Renal cortex interstitium (tissue), 15 donors: ENCODE measurements at places on chromosomes 16 and 17. TPM values are rescaled to one million over a fixed set of nuclear protein-coding genes. Genes with fewer than 3 reads are reported as not detected.

GRCh38 chr16:55534756-55535155, 25.9 kb downstream of the LPCAT2 start:
- DNase-seq = no peak

- DNase-seq = no peak
Measured at GRCh38 chr16:67151431-67152097, 766 bp upstream of the B3GNT9 start.

- no peak for DNase-seq
Measured at GRCh38 chr16:20844588-20844987, 38.3 kb downstream of the REXO5 start.

GRCh38 chr17:6913608-6914443, 82.0 kb upstream of the ALOX12 start:
- peak; percentile 45 for DNase-seq

- no peak for DNase-seq
Measured at GRCh38 chr17:64603987-64604386, 58.1 kb downstream of the SMURF2 start.

- no peak for DNase-seq
Measured at GRCh38 chr16:20866145-20866772, 33.9 kb downstream of the DCUN1D3 start.

GRCh38 chr16:27627136-27627535, 77.2 kb downstream of the KATNIP start:
- DNase-seq = no peak

DNA sequence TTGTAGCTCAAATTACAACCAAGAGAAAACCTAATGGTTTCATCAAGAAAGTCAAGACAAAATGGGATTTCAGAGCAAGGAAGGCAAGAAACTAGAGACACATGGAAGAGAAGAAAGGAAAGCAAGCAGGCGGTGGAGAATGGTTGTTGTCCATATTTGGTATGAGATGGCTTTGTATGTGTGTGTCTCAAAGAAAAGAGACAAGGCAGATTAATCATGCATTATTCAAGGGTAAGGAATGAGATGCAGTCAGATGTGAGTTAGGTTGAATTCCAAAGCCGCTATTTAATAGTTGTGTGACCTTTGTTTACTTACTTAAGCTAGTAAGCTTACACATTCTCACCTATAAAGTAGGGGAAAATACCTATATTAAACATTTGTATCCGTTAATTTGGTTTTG, 1029.6 kb downstream of the CDH11 start:
- no peak for DNase-seq

GRCh38 chr17:64230791-64231408, 32.2 kb downstream of the TEX2 start:
- DNase-seq = no peak

- no peak for DNase-seq
Measured at GRCh38 chr17:8188263-8188839, 1.6 kb downstream of the BORCS6 start.

- no peak for DNase-seq
Measured at GRCh38 chr16:735982-736453, 4.8 kb downstream of the CIAO3 start.

- peak; percentile 59 for DNase-seq
Measured at GRCh38 chr17:44219108-44219615, 313 bp downstream of the UBTF start.

- DNase-seq = no peak
Measured at GRCh38 chr17:13953841-13954240, 115.5 kb upstream of the COX10 start.

- no peak for DNase-seq
Measured at GRCh38 chr17:14755002-14755401, 454.1 kb downstream of the HS3ST3B1 start.

DNA sequence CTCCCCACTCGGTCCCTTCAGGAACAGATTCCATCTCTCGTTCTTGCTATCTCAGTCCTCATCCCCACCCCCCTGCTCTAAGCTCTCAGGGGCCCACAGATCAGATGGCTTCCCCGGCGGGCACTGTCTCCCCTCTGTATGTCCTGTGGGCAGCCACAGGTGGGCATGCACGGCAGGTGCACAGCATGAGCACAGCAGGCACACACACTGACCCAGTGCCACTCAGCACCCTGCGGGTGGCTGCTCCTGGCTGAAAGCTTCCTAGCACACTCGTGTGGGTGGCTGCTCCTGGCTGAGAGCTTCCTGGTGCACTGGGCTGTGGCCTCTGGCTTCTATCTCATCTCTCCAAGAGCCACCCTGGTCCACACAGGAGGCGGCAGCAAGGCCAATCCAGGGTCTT, 44.5 kb upstream of the SMIM36 start:
- no peak for DNase-seq

DNA sequence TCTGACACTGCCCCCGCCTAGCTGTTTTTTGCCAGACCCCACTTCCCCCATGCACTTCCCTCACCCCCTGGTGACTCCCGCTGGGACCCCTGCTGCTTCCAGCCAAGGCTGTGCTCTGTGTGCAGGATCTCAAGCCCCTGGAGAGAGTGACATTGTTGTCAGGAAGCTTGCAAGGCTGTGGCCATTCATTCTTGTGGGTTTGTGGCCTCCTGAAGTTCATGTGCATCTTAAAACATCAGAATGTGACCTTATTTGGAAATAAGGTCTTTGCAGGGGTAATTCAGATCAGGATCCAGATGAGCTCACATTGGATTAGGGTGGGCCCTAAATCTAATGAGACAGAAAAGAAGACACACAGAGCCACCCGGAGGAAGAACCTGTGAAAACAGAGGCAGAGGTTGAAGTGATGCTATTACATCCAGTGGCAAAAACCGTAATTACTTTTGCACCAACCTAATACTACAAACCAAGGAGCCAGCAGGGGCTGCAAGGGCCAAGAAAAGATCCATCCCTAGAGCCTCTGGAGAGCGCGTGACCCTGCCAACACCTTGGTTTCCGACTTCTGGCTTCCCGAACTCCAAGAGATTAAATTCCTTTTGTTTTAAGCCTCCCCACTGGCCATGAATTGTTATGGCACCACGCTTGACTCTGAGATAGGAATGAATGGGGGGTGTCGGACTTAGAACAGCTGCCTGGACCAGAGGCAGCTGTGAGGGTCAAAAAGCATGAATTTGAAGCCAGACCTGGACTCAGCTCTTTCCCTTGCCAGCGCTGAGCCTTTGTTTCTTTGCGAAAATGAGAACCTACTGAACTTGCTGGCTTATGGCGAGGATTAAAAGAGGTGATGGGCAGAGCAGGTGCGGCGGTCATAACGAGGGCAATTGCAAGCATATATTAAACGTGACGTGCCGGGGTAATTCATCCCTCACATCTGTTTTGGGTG, 75.5 kb downstream of the BMERB1 start:
- no peak for DNase-seq

GRCh38 chr17:82794781-82795482, 43.1 kb downstream of the TBCD start:
- no peak for DNase-seq

DNA sequence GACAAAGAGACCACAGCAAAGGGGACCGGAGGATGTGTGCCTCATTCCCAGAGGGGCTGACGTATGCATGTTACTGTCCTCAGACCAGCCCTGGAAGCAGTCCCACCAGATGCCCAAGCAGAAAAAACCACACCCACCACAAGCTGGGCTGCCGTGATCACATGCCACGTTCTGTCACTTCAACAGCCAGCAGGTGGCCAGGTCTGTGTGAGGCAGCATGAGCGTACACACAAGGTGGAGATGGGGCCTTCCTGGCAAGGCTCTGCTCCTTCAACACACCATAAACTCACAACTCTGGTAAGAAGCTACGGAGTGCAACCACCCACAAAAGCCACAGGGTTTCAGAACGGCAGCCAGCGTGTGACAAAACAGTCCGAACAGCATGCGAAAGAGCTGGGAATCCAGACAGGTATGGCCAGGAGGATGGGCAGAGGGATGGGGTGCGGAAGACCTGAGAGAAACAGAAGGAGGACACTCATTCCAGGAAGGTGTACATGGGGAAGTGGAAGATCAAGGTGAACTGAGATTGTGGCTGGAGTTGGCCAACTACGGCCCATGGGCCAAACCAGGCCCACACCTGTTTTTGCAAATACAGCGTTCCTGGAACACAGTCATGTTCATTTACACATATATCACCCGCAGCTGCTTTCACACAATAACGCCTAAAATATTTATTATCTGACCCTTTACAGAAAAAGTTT, 27.9 kb downstream of the MBTPS1 start:
- no peak for DNase-seq

GRCh38 chr16:59039066-59039720, 305.1 kb upstream of the GOT2 start:
- no peak for DNase-seq

DNA sequence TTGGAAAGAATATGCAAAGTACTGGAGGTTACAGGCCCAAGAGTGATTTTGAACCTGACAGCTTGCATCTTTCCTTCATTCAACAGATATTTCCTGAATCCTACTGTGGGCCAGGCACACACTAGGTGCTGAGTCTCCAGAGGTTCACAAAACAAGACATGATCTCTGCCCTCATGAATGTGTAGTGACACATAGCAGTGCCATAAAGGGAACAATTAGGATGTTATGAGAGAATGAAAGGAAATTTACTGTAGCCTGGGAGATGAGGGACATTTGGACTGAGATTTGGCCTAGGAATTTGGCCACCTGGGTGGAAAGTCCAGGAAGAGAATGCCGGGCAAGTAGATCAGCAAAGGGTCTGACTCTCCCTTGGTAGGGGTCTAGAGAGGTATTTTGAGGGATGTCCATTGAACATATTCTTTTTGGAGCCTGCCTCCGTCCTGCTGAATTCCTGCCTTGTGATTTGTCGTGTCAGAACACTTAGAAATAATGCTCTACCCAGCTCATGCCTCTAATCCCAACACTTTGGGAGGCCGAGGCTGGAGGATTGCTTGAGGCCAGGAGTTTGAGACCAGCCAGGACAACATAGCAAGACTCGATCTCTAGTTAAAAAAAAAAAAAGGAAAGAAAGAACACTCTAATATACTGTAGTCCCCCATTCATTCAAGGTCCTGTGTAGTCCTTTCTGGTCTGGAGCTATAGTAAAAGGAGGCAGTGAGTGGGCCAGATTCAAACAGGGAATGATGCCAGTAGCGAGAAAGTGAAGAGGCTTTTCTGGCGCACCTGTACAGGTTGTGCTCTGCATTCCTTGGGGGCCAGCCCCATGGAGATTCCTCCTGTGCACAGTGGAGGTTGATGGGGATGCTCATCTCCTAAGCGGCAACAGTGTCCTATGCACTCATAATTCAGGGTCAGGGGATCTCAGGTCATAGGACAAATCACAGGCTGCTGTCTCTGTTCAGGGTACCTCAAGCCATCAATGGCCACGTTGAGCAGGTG, 90.6 kb upstream of the CLEC18A start:
- DNase-seq = no peak

DNA sequence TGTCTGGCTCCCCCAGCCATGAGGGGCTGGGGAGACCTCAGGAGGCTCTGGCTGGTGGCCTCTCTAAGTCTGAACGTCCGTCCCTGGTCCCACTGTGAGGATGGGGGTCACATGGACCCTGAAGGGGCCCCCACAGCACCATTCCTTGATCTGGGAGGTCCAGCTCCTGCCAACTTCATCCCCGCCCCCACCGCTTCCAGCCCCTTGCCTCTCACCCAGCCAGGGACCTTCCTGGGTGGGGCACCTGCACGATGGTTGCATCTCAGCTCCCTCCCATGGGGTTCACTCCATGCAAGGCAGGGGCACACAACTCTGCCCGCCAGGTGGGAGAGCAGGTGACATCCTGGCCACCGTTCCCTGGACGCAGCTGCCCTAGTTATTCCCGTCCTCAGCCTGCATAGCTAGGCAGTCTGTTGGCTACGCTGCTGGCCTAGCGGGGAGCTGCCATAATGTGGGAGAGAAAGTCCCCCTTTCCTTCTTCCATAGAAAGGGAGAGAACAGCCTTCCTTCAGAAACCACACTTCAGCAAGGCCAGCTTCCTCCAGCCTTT, 217.9 kb upstream of the RPL38 start:
- DNase-seq = no peak

DNA sequence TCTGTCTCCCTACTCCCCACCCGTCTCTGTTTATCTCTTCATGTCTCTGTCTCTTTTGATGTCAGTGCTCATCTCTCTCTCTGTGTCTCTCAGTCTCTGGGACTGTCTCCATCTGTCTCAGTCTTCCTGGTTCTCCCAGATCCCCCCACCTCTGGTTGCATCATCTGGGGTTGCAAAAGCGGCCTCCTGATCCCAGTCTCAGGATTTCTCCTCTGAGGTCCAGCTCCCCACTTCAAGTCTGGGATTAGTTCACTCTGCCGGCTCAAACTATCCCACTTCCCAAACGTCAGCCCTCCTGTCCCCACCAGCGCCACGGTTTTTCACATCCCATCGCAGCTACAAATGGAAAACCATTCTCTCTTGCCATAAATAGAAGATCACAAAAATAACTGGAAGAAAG, 9.0 kb downstream of the TEKT5 start:
- DNase-seq = no peak

- no peak for DNase-seq
Measured at GRCh38 chr16:68389006-68389405, 59.3 kb downstream of the SMPD3 start.

DNA sequence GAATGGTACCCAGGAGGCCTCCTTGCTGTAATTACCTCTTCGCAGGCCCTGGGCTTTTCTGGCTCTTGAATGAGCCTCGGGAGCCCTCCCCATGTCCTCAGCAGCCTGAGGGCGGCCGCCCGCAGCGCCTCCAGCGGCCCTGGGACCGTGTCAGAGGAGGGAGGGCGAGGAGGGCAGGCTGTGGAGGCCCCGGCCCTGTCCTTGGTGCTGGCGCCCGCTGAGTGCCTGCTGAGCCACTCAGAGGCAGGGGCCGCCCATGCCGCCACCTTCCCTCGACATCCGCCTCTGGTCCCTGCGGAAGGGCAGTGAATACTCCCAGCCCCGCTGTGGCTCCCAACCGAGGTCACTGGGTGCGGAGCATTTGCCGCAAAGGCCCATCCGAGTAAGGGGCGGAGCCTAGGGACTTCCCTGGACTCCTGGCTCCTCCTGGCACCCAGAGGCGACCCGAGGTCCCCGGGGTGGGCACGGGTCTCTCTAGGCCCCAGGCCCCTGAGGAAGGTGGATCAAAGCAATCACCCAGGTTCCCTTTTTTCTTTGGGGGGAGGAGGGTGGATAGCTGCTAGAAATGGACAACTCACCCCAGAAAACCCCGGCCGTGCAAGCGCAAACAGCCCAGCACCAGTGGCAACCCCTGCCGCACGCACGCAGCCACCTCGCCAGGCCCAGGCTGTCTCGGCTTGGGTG, 2.8 kb downstream of the RBFOX3 start:
- DNase-seq = peak; percentile 55

The PSMC3IP gene
- 22.9 TPM for polyA plus RNA-seq

The CRYM gene
- polyA plus RNA-seq = 11.0 TPM

The PAQR4 gene
- polyA plus RNA-seq = 8.1 TPM

The ABCA3 gene
- 6.3 TPM for polyA plus RNA-seq

The MYH2 gene
- not detected for polyA plus RNA-seq

The RNF43 gene
- 8.9 TPM for polyA plus RNA-seq

The CD300E gene
- 0.16 TPM for polyA plus RNA-seq

The TNFRSF13B gene
- polyA plus RNA-seq = not detected

The ASPHD1 gene
- 1.3 TPM for polyA plus RNA-seq

The TBC1D3I gene
- polyA plus RNA-seq = 3.3 TPM

The HBZ gene
- 1.6 TPM for polyA plus RNA-seq

The ASIC2 gene
- polyA plus RNA-seq = 3.6 TPM

The KRT27 gene
- polyA plus RNA-seq = not detected

The EFCAB13 gene
- 7.8 TPM for polyA plus RNA-seq

The KRT13 gene
- 0.33 TPM for polyA plus RNA-seq

The CTRB2 gene
- not detected for polyA plus RNA-seq
